COR-L47 (cell line): ENCODE measurements at places on chromosomes 7 and 10.

DNA sequence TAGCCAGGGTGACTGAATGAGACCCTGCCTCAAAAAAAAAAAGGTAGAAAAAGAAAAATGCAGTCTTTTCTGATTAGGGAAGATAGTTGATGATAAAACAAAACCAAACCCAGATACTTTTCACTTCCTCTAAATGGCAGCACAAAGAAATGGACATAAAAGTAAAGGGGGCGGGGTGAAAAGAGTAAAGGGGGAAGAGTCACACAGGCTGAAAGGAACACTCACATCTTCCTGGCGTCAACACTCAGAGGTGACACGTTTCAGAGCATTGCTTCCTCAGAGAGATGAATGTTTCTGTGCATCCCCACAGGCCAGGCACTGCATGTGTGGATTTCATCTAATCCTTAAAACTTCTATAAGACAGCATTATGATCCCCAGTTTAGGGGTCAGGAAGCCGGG, 81.2 kb downstream of the HIPK2 start:
- no peak for DNase-seq

GRCh38 chr7:155461631-155462030, 3.7 kb downstream of the EN2 start:
- no peak for DNase-seq

DNA sequence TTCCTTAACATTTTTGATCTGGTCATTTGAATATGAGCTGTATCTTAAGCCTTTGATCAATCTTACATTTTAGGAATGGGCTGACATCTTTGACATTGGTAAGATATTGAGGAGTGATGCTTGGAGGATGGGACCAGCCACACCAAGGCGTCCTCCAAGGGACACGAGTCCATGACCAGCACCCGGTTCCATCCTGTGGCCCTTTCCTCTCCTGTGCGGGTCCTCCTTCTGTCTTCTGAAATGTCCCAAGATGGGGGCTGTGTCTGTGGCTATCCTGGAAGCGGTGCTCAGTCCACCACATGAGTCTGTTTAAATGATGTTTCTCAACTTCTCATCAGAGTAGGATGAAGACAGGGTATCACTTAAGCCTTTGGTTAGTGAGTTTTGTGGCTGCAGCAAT, 67.3 kb upstream of the SHH start:
- DNase-seq = no peak

- DNase-seq = peak; percentile 76
These were observed 98.9 kb downstream of the DYNC1I1 start for GRCh38 chr7:95871075-95871848.

- DNase-seq = no peak
These were observed 2.6 kb downstream of the ADIRF start for GRCh38 chr10:86970982-86971231.

DNA sequence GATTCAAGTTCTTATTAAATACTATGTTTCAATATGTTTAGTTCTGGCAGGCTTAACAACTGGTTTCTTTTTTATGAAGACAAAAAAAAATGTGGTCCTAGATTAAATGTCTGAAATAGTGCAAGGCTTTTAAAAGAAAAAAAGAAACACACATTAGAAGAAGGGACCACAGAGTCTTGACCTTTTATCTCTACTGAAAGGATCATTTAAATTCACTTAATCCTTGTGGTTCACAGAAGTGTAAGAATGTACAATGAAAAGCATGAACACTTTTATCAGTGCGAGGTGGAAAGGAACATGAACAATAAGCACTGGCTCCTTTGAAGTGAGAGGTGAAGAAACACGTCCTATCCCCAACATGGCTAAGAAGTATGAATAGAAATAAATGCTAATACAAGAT, 765.1 kb downstream of the MAGI2 start:
- DNase-seq = no peak

DNA sequence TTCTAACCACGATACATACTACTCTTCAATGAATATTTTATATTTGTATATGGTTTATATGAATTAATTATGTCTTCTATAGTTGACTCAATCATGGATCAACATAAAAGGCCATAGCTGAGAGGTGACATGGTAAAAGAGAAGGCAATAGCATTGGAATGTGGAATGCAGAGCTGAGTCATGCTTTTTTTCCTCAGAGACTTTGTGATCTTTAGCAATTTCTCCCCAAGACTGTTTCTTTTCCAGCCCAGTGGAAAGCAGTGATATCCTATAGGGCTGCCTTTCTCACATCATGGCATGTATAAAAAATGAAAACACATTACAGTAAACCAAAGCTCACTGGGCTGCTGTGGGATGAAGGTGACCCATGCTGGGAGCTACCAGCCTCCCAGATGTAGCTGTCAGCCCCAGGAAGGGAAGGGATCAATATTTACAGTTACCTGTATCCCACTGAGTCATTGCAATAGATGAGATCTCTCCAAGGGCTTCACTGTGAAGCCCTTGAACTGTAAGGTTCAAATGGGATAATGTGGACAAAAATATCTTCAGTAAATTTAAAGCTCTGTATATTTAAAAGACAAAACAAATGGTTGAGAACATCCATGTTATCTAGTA, 30.2 kb downstream of the SLC39A12 start:
- no peak for DNase-seq

DNA sequence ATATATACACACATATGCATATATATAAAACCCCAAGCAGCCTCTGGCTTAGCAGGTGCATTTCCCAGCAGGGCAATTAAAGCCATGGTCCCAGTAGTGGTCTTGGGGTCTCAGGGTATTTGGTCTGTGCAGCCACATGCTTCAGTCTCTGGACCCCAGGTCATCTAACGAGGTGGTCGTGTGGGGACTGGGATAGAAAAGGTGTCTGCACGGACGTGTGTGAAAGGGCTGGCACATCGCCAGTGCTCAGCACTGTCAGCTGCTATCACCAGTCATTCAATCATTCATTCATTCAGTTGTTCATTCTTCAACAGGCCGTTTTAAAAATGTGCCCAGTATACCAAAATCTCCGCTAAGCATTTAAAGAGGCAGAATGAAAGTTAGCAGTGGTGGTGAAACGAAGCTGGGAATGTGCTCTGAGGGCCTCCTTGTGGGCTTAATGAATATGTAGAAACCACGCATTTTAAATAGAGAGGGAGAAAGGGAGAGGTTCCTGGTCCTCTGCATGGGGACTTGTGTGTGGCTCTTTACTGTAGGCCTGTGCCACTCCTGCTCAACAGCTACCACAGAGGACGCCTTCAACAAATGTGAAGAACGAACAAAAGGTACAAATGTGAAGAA, 170.4 kb downstream of the EGFR start:
- DNase-seq = no peak

DNA sequence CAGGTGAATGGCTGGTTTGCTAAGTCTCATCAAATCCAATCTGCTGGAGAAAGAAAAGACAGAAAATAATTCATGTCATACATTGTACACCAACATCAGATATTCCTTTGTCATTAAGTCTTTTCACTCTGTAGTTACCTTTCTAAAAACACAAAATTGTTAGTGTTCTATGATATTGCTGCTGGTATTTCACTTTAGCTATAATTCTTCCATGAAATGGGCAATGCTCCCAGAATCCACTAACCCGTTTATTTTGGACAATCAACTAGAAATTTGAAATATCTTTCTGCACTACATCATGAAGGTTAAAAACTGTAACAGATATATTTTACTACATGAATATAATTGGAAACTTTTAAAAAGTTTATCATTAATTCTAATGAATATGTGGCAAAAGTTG, 181.3 kb downstream of the C7orf25 start:
- DNase-seq = no peak

DNA sequence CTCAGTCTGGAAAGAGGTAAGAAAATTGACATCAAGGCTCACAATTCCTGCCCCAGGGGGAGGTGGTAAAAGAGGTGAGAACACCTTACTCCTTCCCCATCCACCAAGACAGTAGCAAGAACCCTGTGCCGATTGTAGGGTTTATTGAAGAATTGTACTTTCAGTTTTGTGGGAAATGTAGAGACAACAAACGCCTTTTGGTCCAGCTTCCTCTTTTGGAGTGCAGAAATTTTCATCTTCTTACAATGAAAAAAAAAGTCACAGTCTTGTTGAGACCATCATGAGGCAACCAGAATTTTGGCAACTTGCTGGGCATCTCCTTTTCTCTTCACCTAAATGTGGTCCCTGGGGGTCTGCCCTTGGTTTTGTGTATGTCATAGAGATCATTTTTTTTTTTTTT, 217.7 kb downstream of the TMEM178B start:
- DNase-seq = no peak

GRCh38 chr10:48554246-48554645, 50.6 kb downstream of the ARHGAP22 start:
- DNase-seq = no peak

- DNase-seq = no peak
These were observed 68.9 kb upstream of the ADO start for GRCh38 chr10:62735464-62736167.

DNA sequence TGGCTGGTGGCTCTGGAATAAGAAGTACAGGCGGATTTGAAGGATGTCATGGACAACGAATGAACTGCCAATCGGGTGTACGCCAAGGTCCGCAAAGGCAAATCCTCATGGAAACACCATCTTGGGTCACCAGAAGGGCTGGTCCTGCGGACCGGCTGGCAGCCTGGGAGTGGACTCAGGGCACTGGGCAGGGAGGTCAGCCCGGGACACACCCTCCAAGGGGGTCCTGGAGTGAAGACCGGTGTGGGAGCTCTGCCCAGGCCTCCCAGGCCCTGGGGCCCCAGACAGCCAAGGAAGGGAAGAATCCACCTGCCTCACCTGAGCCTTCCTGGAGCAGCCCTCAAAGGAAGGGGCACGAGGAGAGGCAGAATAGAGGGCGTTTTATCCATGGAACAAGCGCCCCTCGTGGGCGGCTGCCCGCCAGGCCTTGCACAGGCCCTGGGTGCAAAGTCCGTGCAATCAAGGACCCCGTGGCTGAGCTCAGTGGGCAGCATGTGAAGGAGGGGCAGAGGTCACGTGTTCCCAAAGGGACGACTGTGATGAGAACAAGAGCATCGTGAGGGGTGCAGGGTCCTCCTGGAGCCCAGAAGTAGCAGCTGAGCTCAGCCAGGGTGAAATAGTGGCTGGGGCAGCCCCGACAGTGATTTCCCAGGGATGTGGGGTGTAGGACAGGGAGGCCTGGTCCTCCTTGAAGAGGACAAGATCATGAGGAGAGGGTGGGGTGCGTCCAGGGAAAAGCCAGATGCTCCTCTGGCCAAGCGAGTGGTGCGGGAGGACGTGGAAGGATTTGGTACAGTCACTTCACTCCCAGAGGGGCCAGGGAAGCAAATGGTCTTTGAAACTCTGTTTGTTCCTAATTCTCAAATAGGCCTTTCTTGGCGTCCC, 105.2 kb downstream of the TCERG1L start:
- no peak for DNase-seq

DNA sequence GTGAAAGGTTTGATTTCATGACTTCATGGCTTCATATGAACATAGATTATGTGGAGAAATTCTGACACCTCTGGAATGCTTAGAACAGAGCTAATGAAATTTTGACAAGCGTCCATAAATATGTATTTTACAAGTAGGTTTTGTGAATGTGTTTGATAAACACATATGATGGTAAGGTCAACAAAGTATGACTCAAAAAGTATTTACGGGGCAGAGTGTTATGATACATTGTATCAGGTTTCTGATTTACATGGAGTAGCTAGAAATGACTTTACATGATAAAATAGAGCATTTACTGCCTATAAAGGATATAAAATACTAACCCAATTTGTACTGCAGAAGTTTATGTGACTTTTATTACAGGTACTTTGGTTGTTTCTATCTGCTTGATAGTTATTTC, 206.3 kb downstream of the MDFIC start:
- no peak for DNase-seq

DNA sequence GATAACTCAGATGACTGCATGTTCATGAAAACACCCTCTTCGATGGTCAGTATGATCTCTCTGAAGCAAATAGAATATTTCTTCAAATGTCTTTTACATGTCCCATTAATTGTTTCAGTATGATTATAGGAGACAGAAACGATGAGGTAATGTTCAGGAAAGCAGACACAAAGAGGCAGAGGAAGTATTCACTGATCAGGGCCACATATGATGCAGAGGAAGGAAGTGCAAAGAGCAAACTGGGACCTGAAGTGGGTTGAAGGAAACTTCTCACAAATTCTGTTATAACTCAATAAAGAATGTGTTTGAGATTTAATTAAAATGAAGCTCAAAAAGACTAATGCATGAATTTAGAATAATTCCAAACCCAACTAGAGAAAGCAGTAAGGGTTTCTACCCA, 70.5 kb downstream of the TES start:
- no peak for DNase-seq

DNA sequence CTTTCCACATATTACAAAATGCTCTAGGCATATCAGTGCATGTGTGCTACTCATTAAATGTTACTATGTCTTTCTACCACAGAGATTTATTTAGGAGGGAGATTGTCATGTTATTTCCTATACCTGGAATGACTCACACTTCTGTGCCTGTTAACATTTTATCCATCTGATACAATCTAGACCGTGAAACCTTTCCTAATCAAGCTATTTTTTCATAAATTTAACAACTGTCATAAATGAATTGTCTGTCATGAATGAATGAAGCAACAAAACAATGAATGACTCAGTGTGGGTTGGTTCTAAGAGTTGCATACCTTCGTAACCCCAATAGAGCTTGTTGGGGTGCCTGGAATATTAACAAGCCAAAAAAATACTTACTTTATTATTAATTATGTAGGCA, 554.3 kb downstream of the GRM8 start:
- DNase-seq = no peak

DNA sequence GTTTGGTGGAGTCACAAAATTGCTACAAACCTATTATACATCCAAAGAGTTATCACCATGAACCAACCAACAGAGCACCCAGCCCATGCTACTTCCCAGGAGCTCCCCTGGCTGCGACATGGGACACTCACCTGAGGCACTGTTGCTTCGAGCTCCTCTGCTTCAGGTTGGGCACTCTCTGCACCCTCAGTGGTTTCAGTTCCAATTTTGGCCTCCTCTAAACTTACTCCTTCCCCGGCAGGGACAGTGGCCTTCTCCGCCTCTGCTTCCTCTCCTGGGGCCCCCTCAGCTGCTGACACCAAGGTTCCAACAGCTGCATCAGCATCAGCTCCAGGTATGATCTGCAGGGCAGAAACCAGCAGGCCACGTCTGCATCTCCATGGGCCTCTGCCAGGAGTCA, 120.4 kb upstream of the TARP start:
- DNase-seq = no peak

DNA sequence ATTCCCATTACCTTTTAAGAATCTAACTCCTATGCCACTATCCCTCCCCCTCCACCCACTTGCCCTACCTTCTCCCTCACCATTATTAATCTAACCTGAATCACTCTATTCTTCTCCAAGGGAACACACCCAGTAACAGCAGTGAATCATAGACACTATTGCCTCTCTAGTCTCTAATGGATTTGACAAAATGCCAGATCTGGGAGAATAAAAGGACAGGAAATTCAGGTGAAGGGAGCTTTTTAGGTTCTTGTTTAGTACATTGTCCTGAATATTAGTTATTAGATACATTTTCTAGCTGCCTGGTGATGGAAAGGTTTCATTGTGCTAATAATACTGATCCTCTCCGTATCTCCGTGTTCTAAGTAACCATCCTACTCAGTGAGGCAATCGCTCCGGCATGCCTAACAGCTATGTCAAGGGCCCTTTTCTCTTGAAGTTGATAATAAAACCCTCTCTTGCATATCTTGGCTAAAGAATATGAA, 4.1 kb upstream of the SFR1 start:
- peak; percentile 38 for DNase-seq

- DNase-seq = no peak
These were observed 492.4 kb downstream of the GRID1 start for GRCh38 chr10:85874208-85874607.
